Naive B cell (primary cell): ENCODE measurements at places on chromosomes 2 and 18. TPM values are rescaled to one million over a fixed set of nuclear protein-coding genes. Genes with fewer than 3 reads are reported as not detected.

SPDYA gene
- polyA plus RNA-seq: not detected

GRCh38 chr18:13272416-13272815, 53.9 kb downstream of the LDLRAD4 start:
- no peak for DNase-seq
- H3K27ac ChIP-seq: no peak overlapping the region
- H3K4me3 ChIP-seq: no peak overlapping the region
- H3K36me3 ChIP-seq: no peaks in the 10 kb centered on the region

GRCh38 chr2:32933756-32934095, 13.0 kb upstream of the LTBP1 start:
- no peak for DNase-seq
- H3K27me3 ChIP-seq: peaks cover 34% of the 10 kb centered on the region
- H3K27ac ChIP-seq: no peak overlapping the region
- H3K4me3 ChIP-seq: no peak overlapping the region

GRCh38 chr2:168165397-168165796, 82.0 kb downstream of the STK39 start:
- no peak overlapping the region for H3K4me3 ChIP-seq
- peaks cover 15% of the 10 kb centered on the region for H3K4me1 ChIP-seq
- H3K27ac ChIP-seq: no peak overlapping the region
- H3K27me3 ChIP-seq: no peaks in the 10 kb centered on the region
- no peak for DNase-seq

IRS1 gene
- polyA plus RNA-seq: 0.50 TPM

CHST10 gene
- polyA plus RNA-seq: 4.8 TPM

IL1F10 gene
- polyA plus RNA-seq: not detected

VWA3B gene
- polyA plus RNA-seq: not detected

GRCh38 chr2:202035089-202035940, 1.7 kb downstream of the FZD7 start:
- peaks cover 13% of the 10 kb centered on the region for H3K4me1 ChIP-seq
- H3K36me3 ChIP-seq: no peaks in the 10 kb centered on the region
- H3K27me3 ChIP-seq: peaks cover 30% of the 10 kb centered on the region
- peak overlapping the region; percentile 94 for H3K4me3 ChIP-seq
- no peak overlapping the region for H3K27ac ChIP-seq

DNA sequence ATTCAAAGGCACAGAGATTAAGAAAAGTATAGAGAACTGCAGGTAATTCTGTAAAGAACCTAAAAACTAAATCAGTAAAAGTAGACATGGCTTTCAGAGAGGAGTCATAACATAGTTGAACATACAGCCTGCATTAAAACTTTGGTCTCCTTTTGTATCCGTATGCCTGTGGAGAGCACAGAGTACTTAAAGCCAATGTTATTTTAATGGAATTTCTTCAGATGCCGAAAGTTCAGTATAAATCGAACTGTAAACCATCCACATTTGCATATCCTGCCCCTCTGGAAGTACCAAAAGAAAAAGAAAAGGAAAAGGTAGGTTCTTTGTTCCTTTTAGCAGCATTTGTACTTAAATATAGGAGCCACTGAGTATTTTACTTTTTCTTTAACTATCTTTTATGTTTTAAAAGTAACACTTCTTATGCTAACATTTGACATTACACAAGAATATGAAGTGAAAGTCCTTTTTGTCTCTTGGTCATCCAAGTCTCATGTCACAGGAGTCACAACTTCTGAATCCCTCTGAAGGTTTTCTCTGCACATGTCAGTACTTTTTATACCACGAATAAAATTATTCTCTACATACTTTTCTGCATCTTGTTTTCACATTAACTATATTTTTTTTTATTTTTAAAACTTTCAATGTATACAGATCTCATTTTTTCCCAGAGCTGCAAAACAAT, 34.9 kb upstream of the ARMC9 start:
- no peak for DNase-seq
- no peak overlapping the region for H3K27ac ChIP-seq
- H3K27me3 ChIP-seq: no peaks in the 10 kb centered on the region
- no peaks in the 10 kb centered on the region for H3K4me1 ChIP-seq
- no peak overlapping the region for H3K4me3 ChIP-seq
- peaks cover 28% of the 10 kb centered on the region for H3K36me3 ChIP-seq

- no peak overlapping the region for H3K27ac ChIP-seq
- no peak for DNase-seq
- H3K27me3 ChIP-seq: no peaks in the 10 kb centered on the region
These were observed 851.8 kb upstream of the NXPH2 start for GRCh38 chr2:139631966-139632365.

TUBA3E gene
- polyA plus RNA-seq: not detected

- no peaks in the 10 kb centered on the region for H3K4me1 ChIP-seq
- DNase-seq: no peak
- peaks cover 33% of the 10 kb centered on the region for H3K27me3 ChIP-seq
- H3K27ac ChIP-seq: no peak overlapping the region
- no peak overlapping the region for H3K4me3 ChIP-seq
- H3K36me3 ChIP-seq: no peaks in the 10 kb centered on the region
These were observed 55.6 kb upstream of the TEX51 start for GRCh38 chr2:126843081-126843480.

GRCh38 chr18:8088626-8089025, 520.6 kb upstream of the RAB12 start:
- no peak for DNase-seq
- no peaks in the 10 kb centered on the region for H3K36me3 ChIP-seq
- no peaks in the 10 kb centered on the region for H3K4me1 ChIP-seq
- no peaks in the 10 kb centered on the region for H3K27me3 ChIP-seq
